ENCODE measurements at places on chromosomes 7 and 10.

- DNase-seq: no peak
These were observed 527.8 kb downstream of the MDFIC start for GRCh38 chr7:115449689-115450088.

- no peak for DNase-seq
These were observed 4.0 kb downstream of the MORN4 start for GRCh38 chr10:97629289-97629688.

- DNase-seq: no peak
These were observed 7.3 kb downstream of the CYP2E1 start for GRCh38 chr10:133534417-133534816.

DNA sequence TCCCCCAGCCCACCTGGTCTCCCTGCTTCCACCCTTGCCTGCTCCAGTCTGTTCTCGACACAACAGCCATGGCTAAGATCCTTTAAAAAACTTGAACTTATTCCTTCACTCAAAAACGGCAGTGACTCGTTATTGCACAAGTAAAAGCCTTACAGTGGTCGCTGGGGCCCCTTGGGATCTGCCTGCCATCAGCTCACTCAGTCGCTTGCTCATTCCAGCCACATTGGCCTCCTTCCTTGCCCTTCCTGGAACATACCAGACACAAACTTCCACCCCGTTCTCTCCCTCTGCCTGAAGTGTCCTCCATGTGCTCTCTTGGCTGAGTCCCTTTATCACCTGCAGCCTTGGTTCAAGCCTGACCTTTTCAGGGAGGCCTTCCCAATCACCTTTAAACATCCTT lies 4.7 kb downstream of the CCNY start:
- no peak for DNase-seq

GRCh38 chr7:131537571-131537978 lies 18.9 kb downstream of the PODXL start:
- no peak for DNase-seq

DNA sequence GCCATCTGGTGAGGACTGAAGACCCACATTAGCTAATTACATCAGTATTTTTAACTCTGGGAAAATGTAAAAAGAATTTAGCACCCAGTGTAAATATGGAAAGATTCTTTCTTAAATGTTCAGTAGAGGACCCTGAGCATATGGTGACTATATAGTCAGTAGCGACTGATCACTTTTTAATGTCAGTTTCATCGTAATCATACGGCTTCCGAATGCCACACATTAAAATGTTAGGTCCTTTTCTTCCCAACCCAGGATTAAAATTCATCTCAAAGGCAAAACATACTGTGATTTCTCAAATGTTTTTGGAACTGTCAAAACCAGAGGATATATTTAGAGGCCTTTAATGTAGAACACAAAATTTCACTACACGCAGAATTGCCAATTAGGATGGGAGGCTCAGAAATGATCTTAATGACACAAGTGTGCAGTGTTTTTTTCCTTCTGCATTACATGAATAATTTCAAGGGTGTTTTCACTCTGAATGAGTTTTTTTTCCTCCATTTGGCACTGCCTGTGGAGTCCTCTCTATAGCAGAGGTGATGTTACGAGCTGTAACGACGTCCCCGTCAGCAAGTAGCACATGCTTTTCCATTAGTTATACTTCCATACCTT lies 382.7 kb downstream of the PAXIP1 start:
- no peak for DNase-seq

GRCh38 chr10:72030762-72031543 lies 57.4 kb downstream of the SPOCK2 start:
- DNase-seq: no peak

DNA sequence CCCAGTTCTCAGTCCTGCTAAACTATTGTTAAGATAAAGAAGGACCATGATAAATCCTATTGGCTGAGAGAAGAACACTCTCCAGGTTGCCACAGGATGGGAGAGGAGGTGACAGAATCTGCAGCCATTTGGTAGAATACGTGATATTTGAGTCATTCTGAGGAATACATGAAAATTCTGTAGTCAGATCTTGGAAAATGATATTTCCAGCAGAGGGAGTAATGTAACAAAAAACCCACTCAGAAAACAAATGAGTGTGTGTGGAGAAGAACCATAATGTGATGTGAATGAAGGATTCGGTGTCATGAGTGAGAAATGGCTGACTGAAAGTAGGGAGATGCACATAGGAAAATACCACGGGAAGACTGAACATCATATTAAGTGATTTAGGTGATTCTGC lies 128.5 kb upstream of the PFKP start:
- no peak for DNase-seq

DNA sequence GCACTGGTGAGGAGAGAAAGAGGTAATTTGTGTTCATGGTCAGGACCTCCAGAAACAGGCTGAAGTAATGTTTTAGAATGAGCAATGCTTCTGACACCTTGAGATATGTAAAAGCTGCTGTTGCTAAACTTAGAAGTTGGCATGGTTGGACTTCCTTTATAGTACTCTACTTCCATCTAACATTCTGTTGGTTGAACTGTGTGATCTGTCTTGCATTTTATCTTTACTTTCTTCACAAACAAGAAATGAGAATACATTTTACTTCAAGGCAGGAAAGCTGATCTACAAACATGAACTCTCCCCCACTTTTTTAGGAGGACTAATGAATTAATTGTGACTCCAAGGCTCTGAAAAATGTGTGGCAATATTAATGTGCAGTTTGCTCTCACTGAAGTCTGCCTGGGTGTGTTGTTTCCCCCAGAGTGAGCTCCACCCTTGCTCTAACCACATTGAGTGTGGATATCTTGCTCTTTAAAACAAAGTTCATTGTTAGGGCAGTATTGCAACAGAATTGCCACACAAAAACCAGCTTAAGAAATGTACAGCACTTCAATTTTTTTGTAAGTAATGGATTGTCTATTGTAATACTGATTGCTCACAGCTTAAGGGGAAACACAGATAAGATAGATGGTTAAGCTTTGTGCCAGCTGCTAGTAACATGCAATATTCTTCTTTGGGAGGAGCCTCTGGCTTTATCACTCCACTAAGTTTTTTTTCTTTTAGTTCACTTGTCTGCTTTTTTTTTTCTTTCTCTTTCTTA lies 69.0 kb downstream of the ADD3 start:
- DNase-seq: no peak

GRCh38 chr7:95250571-95250970 lies 73.8 kb downstream of the PON1 start:
- no peak for DNase-seq

GRCh38 chr7:74304550-74304949 lies 15.3 kb downstream of the CLIP2 start:
- DNase-seq: no peak

DNA sequence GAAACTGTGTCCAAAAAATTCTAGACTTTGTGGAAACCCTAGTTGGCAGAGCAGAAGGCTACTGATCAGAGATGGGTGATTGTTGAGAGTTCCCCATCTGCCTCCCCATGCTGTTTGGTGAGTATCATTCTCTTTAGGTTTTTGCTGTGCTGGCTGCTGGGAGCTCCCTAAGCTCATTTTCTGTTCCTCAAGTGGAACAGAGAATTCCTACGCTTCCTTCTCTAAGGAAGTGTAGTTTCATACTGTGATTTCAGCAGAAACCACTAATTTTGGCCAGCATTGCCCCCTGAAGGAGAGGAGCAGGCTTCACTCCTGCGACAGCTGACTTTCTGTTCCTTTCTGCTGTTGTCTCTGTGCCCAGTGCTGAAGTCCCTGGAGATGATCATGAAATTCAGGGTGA lies 355.3 kb upstream of the NPVF start:
- DNase-seq: no peak

- peak; percentile 16 for DNase-seq
These were observed 28.5 kb upstream of the DPYSL4 start for GRCh38 chr10:132158122-132158741.

GRCh38 chr7:22430457-22430856 lies 69.5 kb downstream of the STEAP1B start:
- DNase-seq: no peak

- DNase-seq: no peak
These were observed 75.9 kb downstream of the SHOC2 start for GRCh38 chr10:110995301-110995700.

GRCh38 chr10:22054961-22055360 lies 51.4 kb upstream of the DNAJC1 start:
- DNase-seq: no peak

DNA sequence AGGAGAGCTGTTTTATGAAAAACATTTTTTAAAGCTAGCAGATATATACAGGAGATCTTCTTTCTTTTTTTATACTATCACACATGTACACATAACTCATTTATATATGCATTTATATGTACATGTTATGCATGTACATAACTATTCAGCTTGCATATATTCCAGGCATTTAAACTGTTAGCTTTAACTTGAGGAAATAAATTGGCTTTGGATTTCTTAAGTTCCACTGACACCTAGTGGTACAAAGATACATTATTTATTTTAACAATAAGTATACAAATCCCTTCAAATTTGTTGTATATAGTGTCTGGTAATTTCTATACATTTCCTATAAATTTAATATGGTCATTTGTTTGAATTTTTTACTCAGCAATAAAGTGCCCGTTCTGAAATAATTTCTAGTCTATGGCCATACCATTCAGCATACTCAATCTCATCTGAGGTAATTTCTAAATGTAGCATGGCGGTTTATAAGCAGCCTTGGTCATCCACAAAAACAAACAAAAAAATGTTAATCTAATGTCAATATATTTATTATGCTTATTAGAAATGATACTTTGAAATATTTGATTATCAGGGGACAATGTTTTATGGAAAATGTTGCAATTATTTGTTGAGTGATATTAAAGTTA lies 11.6 kb downstream of the ZDHHC6 start:
- DNase-seq: no peak

DNA sequence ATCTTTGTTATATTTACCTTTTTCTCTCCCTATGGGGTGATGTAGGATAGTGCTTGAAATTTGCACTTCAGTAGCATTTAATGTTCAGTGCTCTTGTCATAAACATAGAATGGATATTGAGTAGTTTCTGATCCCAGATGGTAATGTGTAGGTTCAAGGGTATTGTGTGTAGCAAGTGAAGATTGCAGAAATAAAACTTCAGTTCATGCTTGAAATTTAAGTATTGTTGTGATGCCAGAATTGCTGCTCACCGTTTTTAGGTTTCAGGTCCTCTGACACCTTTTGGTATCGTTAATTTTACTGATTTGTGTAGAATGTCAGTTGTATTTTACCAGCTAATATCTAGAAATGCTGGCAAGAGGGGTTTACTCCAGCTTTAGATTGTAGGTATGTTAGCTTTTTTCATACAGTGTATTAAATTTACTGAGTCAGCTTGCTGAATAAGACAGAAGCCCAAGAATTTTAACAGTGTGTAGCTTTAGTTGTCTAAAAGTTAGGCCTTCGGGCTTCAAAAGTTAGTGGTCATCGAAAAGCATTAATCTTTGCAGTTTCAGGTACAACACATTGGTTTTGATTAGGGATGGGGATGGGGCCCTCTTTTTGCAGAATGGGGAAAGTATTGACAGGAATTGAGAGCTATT lies 1.9 kb downstream of the PTEN start:
- DNase-seq: no peak

DNA sequence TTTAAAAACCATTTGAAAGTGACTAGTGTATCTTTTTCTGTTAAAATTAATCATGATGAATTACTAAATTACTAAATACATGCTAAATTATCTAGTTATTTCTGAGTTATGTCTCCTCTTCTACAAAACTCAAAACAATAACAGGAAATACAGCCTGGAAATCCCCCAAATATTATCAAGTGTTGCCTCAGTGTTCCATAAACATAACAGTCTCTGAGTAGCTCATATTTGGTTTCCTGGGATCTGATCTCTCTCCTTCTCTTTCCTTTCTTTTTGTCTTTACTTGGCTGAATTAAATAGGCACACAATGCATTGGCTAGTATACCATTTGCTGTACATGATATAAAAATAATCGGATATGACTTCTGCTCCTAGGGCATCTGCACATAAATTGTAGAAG lies 277.6 kb upstream of the IGFBP3 start:
- no peak for DNase-seq

DNA sequence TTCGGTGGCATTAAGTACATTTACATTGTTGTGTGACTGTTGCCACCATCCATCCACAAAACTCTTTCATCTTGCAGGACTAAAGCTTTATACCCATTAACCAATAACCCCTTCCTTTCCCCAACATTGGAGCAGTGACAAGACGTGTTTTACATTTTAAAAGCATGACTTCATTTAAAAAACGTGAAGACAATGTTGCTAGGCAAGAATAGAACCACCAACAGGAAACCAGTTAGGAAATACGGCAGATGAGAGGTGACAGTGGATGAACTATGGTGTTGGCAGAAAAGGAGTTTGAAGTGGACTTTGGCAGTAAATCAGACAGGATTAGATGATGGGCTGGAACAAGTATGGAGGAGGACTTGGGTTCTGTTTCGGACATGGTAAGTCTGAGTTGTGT lies 17.0 kb downstream of the TMEM236 start:
- no peak for DNase-seq

DNA sequence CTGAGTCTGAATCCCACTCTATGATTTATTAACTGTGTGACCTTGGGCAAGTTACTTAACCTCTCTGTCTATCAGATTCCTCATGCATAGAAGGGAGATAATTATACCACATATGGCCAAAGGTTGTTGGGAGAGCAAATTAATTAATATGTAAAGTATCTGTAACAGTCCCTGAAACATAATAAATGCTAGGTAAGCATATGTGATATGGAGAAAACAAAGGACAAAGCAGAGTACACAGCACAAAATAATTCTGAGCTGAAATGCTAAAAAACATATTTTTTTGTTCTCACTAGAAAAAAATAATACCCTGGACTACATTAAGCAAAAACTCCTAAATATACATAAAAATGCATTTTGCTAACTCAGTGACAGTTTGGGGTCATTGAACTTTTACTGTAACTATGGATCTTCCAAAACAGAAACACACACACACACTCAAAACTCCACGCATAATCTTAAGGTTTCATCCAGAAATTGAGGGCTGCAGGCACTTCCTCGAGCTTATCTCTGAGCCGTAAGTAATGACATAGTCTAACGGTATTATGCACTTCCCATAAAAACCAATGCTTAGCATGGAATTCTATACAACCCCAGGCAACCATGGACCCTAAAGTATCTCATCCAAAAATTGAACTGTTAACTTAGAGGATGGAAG lies 201.7 kb upstream of the PTN start:
- DNase-seq: no peak

- no peak for DNase-seq
These were observed 618.3 kb downstream of the LRMDA start for GRCh38 chr10:76049581-76050290.

DNA sequence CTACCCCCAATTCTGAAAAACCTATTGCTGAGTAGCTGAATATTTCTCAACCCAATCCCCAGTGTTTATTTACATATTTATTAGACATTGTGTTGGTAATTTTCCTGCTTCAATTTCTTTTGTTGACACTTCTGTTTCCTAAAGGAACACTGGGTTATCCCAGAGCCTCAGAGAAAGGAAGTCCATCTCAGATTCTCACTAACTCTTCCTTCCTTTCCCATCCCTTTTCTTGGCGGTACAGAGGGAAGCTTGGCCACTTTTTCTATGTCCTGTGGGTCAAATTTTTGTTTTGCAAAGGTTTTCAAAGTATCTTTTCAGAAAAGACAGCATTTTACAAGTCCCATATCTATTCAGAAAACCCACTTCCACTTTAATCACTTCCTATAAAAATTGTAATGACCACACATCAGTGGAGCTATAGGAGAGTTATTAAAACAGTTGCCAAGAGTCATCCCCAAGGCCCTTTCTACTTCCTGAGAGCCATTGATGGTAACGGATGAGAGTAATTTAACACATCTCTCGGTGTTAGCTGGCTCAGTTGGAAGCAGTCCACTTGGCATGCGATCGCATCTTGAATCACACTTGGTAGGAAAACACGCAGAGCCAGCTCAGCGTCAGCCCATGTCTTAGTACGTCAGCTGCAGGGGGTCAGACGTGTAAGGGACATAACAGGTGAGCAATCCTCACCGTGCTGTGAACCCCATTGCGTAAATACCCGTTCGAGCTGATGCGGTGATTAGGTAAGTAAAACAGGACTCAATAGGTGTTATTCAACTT lies 231.1 kb upstream of the ADARB2 start:
- DNase-seq: no peak
